NCI-H1105 (cell line): ENCODE measurements at places on chromosomes 2 and 18.

- no peak for DNase-seq
Measured at GRCh38 chr2:167415068-167415467, 526.8 kb downstream of the XIRP2 start.

DNA sequence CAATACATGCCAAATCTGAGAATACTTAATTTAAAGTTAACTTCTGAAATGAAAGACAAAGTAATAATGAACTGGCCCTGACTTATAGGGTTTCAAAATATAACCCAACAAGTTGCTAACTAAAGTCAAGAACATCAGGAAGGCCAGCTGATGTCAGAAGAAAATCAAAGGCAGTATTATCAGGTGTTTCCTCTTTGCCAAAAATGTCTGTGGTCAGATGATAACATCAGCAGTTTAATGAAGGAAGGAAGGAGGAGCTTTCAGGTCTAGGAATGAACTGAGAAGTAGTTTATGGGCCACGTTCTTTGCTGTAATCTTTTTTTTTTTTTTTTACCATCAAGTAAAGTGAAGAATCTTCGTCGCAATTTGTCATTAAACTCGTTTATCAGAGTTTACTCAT lies 40.9 kb downstream of the CDH2 start:
- DNase-seq = no peak

GRCh38 chr2:5617358-5617757 lies 74.8 kb upstream of the SOX11 start:
- DNase-seq = no peak

DNA sequence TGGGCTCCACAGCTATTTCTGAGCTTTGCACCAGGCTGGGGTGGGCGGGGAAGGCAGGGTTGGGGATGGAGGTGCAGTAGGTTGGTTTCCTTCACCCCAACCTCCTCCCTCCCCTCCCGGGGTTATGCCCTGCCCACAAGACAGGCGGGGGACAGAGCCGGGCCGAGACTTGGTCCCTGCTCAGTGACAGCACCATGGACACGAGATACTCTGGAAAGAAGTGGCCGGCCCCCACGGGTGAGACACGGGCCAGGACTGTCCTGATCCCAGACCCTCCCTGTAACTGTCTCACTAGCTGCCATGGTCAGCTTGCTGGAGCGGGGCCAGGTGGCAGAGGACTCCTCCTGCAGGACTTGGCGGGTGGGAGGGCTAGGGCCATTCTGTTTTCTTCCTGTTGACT lies 59.7 kb downstream of the DYSF start:
- no peak for DNase-seq

- DNase-seq = no peak
Measured at GRCh38 chr2:217014328-217015105, 154.7 kb upstream of the TNP1 start.

GRCh38 chr2:45845566-45845965 lies 194.1 kb downstream of the PRKCE start:
- DNase-seq = no peak
